ENCODE measurements at places on chromosomes 3 and 15.

DNA sequence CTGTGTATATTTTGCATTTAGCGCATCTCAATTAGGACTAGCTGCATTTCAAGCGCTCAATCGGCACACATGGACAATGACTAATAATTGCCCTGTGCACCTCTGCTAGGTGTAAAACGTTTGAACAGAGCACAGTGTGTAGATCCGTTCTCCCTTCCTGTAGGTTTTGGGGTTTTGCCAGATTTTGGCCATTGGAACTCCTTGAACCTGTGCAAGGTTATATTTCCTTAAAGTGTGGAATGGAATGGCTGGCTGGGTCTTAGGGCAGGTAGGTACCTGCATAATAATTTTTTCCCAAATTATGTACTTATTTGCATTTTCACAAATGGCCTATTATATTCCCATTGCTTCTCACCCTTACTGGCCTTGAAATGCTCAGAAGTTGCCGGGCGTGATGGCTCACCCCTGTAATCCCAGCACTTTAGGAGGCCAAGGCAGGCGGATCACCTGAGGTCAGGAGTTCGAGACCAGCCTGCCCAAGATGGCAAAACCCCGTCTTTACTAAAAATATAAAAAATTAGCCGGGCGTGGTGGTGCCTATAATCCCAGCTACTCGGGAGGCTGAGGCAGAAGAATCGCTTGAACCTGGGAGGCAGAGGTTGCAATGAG, 777 bp downstream of the RNU5B-1 start:
- no peak for DNase-seq

- DNase-seq: no peak
Measured at GRCh38 chr3:124372775-124373174, 357.5 kb upstream of the UMPS start.

- no peak for DNase-seq
Measured at GRCh38 chr3:178137831-178138230, 398.4 kb upstream of the KCNMB2 start.

- no peak for DNase-seq
Measured at GRCh38 chr15:41554343-41554742, 4.7 kb upstream of the TYRO3 start.

- DNase-seq: no peak
Measured at GRCh38 chr15:60649845-60650548, 171.1 kb upstream of the ICE2 start.

GRCh38 chr3:160018959-160019358, 30.3 kb downstream of the IL12A start:
- DNase-seq: no peak

- DNase-seq: no peak
Measured at GRCh38 chr15:94259121-94259751, 27.9 kb downstream of the MCTP2 start.
